ENCODE measurements at places on chromosomes 11 and 22.

- no peak for DNase-seq
Observed at GRCh38 chr11:62538470-62539237, 8.0 kb downstream of the AHNAK start.

GRCh38 chr11:116547571-116547970, 225.2 kb downstream of the BUD13 start:
- DNase-seq, result no peak

GRCh38 chr22:21067901-21068680, 22.3 kb downstream of the LRRC74B start:
- no peak for DNase-seq

DNA sequence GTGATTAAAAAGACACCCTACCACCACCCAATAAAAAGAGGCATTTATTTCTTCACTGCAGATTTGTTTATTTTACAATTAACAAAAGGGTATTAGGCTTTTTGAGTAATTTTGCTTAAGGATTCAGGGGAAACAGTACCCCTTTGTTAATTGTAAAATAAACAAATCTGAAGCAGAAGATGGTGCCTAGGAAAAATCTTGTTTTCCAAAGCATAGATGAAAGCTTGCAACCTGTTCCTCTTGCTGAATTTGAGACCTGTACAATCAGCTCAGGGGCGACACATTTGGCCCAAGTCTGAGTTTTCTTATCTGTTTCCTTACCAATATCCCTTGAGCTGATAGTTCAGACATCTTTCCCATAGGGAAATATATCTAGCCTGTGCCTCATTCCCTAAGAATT, 171.9 kb downstream of the GRIA4 start:
- DNase-seq, result no peak

GRCh38 chr11:1335811-1336761, 26.7 kb upstream of the TOLLIP start:
- DNase-seq, result peak; percentile 86

DNA sequence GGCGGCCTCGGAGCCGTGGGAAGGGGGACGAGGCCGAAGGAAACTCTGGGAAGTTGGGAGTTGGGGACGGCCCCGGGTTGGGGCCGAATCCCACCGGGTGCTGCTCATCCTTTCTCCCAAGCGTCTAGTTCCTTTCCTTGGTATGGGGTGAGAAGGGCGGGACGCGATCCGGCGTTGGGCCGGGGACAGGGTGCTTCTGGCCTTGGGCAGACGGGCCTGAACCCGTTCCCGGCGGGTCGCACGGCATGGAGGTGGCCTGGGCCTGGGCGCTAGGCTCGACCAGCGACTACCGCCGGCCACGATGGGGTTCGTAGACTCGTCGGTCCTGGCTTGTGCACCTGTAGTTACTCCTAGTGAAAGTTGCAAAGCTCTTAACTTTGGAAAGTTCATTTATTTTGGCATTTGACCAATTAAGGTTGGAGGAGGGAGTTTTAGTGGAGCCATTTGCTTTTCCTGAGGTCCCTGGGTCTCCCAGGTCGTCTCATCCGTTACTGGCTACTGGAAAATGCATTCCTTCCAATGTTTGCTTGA, 1.0 kb downstream of the SYT9 start:
- peak; percentile 5 for DNase-seq

DNA sequence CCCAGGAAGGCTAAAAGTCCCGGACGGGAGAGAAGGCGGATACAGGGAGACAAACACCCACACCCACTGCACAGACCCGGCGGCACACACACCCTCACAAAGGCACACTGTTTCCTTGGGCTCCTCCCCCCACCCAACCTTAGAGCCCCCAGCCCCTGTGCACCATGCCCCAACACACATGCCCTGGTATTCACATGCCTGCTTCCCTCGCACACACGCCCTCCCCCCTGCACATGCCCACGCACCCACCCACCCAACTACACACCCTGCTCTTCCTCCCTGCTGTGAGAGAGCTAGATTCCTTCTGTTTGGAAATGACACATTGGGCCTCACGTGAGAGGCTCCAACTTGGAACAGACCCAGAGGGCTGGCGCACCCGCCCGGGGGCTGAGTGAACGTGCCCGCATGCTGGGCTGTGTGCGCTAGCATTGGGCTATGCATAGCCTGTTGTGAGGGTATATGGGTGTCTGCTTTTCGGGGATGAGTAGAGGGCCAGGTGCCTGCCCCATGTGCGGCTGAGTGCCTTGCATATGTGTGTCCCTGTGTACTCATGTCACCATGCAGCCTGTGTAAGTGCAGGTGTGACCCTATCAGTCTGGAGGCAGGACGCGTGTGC, 518 bp upstream of the CHRM1 start:
- peak; percentile 43 for DNase-seq

- DNase-seq, result no peak
Observed at GRCh38 chr11:66240781-66241136, 27.7 kb upstream of the RAB1B start.

- peak; percentile 14 for DNase-seq
Observed at GRCh38 chr11:80107415-80107814, 666.6 kb upstream of the TENM4 start.

DNA sequence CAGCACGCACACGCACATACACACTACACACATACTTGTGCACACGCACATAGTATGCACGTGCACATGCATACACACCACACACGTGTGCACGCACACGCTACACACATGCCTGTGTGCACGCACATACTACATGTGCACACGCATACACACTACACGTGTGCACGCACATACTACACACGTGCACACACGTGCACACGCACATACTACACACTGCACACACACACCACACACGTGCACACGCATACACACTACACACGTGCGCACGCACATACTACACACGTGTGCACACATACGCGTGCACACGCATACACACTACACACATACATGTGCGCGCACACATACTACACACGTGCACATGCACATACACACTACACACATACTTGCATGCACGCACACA, 19.7 kb upstream of the ARHGAP8 start:
- no peak for DNase-seq

GRCh38 chr22:36470162-36470993, 11.1 kb downstream of the TXN2 start:
- peak; percentile 88 for DNase-seq

DNA sequence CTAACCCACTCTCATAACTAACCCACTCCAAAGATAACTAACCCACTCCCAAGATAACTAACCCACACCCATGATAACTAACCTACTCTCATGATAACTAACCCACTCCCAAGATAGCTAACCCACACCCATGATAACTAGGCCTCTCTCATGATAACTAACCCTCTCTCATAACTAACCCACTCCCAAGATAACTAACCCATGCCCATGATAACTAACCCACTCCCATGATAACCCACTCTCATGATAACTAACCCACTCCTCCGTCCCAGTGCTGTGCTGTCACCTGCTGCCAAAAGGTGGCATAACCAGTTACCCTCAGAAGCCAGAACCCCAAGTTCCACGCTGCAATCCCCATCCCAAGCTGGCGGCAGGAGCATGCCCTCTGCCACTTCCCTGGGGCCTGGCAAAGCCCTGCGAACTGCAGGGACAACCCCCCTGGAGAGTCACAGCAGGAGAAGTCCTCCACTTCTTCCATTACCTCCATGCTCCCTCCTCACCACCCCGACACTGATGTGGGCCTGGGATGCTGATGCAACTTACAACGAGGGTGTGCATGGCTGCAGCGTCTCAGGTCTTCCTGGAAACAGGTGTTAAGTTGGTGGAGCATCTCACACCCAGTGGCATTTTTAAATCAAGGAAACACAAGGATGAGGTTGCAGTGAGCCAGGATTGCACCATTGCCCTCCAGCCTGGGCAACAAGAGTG, 30.8 kb upstream of the CELSR1 start:
- no peak for DNase-seq

- no peak for DNase-seq
Observed at GRCh38 chr22:22746061-22746962, 101.9 kb downstream of the GGTLC2 start.

DNA sequence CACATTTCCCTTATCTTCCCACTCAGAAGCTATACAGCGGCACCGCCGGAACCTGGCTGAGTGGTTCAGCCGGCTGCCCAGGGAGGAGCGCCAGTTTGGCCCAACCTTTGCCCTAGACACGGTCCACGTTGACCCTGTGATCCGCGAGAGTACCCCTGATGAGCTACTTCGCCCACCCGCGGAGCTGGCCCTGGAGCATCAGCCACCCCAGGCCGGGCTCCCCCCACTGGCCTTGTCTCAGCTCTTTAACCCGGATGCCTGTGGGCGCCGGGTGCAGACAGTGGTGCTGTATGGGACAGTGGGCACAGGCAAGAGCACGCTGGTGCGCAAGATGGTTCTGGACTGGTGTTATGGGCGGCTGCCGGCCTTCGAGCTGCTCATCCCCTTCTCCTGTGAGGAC, 4.9 kb downstream of the NLRX1 start:
- no peak for DNase-seq

DNA sequence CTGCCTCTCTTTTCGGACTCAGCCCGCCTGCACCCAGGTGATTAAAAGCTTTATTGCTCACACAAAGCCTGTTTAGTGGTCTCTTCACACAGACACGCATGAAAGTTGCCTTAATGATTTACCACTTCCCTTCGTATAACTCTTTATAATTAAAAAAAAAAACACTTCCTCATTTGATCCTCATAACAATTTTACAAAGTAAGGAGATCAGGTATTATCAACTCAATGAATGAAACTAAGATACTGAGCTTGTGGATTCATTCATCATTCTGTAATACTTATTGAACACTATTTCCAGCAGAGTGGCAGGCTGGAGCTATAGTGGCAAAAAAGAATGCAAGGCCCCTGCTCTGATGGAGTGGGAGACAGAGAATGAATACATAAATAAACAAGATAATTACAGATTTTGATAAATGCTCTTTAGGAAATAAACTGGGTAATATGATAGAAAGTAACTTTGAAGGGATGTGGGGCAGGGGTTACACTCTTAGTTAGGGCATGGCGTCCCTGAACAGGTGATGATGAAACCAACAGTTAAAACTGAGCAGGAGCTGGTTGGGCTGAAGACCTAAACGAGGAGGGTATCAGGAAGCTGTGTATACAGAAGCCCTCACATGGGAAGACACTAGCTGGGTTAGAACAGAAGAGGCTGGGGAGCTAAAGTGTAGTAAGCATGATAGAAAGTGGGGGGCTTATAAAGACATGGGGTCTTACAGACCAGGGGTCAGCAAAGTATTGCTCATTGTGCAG, 5.4 kb upstream of the CRTAM start:
- DNase-seq, result no peak

GRCh38 chr11:118988280-118988679, 9.7 kb upstream of the CENATAC start:
- DNase-seq, result no peak

GRCh38 chr11:110600322-110600721, 111.9 kb downstream of the ARHGAP20 start:
- no peak for DNase-seq

DNA sequence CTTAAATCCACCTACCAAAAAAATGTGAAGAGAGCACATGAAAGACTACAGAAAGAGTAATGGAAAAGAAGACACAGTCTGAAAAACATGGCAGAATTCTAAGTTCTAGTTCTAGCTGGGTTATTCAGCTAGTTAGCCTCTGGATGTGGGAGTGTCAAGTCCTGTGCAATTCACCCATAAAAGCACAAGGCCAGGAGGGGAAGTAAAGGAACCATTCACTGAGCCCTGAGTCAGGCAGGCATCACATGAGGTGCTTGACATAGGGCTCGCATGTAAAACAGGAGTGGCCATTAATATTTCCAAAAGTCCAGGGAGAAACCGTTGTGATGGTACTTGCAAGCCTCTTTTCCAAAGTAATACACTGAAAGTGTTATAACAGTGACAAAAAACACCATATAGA, 103.7 kb downstream of the GAB2 start:
- DNase-seq, result no peak

- peak; percentile 44 for DNase-seq
Observed at GRCh38 chr22:24592058-24592850, 619 bp downstream of the LRRC75B start.

DNA sequence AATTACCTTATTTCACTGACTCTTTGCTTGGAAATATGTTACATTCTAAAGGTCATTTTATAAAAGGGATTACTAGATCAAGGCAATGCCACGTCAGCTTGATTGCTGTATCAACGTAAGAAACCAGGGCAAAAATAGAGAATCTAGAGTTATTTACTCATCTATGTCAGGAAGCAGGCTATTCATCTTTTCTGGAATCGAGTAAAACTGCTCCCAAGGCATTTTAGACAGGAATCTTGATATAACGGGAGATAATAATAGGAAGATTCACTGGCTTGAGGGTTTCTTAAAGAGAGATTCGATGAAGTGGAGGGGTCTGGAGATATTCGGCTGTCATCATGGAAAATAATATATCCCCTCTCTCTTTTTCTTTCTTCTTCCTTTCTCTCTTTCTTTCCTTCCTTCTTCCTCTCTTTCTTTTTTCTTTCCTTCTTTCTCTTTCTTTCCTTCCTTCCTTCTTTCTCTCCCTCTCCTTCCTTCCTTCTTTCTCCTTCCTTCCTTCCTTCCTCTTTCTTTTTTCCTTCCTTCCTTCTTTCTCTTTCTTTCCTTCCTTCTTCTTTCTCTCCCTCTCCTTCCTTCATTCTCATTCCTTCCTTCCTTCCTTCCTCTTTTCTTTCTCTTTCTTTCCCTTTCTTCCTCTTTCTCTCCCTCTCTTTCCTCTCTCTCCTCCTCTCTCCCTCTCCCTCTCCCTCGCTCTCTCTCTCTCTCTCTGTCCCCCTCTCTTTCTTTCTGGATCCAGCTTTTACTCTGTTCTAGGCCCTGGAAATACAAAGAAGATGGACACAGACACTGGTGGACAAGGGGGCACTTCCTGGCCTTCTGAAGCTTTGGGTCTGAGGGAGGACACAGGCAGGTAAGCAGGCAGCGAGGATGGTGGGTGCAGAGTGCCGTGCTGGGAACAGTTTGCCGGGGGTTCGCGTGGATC, 18.1 kb upstream of the RASD2 start:
- DNase-seq, result no peak

DNA sequence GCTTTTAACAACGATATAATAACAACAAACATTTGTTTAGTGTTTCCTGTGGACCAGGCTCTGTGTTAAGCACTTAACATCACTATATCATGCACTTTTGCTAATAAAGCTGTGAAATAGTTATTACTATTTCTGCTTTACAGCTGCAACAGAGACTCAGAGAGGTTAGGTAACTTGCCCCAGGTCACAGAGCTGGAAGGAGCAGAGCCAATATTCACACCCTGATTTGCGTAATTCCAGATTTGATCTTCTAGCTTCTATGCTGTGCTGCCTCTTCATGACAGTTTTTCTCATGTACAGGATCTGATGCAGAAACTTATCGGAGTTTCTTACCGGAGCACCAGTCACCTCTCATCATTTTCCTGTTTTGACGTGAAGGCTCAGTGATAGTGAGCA, 33.6 kb upstream of the EHF start:
- no peak for DNase-seq

DNA sequence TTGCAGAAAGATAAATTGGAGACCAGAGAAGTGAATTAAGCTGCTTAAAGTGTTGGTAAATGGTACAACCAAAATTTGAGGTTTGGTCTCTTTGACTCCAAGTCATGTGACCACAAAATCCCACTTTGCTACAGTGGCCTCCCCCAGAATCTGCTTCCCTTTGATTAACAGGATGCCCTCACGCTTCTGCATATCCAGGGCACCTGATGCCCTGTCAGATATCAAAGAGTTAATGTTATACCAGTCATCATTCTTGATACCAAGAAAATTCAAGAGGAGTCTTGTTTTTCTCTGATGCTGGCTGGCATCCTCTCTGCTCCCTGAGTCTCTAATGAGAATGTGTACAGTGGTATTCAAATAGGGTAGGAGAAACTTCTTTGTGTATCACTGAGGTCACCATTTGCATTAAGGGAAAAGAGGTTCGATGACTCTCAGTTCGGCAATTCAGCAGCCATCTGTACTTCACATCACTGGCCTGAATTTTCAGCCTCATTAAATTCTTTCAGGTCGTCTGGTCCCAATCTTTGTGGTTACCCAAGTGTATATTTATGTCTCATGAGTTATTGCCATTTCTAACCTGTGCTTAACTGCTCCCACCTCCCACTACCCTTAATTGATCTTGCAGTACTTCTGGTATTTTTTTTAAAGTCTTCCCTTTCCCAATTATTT, 73.9 kb downstream of the BDNF start:
- DNase-seq, result no peak

Data from GM03348 (cell line).